Stimulated activated CD8-positive, alpha-beta memory T cell treated with anti-CD3 and anti-CD28 coated beads, Interleukin-7, amount 100 ng/mL, for 1 hour (primary cell): ENCODE measurements at places on chromosomes 11 and 22.

DNA sequence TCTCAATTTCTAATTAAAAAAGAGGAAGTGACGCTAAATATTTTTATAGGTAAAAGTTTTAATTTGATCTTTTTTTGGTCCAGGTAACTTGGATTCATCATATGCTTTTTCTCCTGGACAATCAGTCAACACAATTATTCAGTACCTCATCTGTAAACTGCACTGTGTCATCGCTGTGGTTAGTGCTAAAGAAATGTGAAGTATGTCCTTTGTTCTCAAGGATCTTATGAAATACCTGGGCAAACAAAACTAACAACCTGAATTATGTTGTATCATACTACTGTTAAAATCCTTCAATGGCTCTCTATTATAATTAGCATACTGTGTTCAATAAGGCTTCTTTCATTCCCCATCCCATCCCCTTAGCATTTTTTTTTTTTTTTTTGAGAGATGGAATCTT, 19.9 kb upstream of the SCN3B start:
- no peak for DNase-seq

DNA sequence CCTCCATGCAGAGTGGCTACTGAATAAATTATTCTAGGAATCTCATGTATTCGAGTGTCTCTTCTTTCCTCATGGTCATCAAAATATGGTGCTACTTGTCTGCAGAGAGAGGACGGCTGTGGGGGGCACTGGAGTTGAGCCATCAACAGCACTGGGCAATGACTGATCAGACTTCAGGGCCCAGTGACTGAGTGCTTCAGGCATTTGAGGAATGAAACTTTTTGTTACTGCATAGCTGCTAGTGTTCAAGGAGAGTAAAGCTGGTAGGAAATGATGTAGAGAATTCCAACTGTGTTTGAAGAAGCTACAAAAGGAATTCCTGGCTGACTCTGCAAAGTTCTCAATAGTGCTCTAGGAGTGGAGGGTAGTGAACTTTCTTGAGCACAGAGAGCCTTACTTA, 277.7 kb downstream of the CADM1 start:
- DNase-seq: no peak

DNA sequence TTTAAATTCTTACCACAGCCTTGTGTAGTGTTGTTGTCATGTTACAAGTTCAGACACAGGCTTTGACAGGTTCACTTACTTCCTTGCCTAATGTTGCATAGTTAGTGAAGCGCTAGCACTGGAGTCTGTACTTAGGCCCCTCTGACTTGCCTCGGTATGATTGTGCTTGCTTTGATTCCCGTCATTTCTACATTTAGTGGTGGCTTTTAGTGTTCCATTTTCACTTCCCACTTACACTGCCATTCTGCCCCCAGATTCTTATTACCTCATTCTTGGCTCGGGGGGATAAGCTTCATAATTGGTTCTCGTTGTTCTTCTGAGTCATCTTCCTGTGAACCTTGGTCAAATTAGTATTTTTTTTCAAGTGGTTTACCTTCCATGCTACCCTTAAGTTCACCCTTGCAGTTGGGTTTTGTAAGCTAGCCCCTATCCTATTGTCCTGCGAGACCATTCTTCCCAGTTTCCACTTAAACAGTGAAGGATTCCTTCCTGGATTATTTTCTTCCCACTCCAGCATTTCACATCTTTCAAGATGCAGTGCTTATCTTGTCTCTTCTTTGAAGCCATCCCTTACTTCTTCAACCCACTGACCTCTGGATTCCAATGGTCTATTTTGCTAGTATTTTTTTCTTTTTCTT, 68.7 kb downstream of the DDX10 start:
- DNase-seq: no peak

DNA sequence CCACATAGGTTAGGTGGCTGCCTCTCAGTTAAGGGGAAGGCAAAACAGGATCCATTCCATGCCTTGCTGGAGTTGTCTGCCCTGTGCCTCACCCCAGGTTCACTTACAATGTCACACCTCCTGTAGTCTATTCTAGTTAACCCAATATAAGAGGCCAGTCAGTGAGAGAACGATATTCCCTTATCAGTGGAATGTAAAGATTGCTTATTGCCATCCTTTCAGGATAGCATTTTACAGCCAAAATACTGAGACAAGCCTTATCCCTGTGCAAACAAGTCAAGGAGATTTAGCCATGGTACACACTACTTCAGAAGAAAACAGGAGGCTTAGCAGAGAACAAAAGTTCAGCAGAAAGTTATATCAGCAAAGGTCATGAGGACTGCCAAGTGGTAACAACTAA, 5.5 kb downstream of the CYP2R1 start:
- no peak for DNase-seq

DNA sequence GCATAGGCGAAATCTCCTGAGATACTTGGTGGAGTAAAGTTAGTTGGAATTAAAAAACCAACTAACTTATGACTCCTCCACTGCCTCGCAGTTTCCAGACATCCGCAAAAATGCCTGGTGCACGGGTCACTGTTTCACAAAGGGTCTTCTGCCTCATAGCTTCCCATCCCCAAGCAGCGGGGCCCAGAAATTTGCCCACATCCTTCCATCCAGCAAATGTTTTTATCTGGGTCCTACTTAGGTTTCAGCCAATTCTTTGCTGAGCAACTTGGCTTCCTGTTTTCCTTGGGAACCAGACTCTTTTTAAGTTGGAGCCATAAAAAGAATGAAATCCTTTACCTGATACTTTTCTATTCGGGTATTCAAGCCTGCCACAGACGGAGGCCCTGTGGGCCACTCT, 36.2 kb downstream of the FZD4 start:
- DNase-seq: no peak

DNA sequence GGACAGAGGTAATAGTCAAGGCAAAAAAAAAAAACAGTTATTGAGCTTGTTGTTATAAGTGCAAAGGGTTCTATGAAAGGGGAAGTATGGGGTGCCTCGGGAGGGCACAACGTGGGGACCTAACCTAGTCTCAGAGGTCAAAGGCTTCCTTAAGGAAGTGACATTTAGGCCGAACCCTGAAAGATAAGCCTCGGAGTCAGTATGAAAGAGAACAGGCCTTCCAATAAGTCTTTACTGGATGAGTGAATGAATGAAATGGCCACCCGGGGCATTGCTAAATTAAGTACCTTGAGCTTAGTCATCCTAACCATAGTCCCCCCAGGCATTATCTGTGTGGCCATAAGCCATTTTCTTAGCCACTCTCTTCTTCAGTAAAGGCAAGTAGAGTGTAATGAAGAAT, 19.7 kb downstream of the FLI1 start:
- DNase-seq: no peak
